NCI-H1694 treated with DMSO at 0.1 percent for 48 hours (cell line): ENCODE measurements at places on chromosomes 4 and X.

DNA sequence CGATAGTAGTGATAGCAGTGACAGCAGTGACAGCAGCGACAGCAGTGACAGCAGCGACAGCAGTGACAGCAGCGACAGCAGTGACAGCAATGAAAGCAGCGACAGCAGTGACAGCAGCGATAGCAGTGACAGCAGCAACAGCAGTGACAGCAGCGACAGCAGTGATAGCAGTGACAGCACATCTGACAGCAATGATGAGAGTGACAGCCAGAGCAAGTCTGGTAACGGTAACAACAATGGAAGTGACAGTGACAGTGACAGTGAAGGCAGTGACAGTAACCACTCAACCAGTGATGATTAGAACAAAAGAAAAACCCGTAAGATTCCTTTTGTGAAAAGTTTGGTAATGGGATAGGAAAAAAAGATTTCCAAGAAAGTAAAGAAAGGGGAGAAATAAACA is 7.9 kb downstream of the DSPP start:
- no peak for DNase-seq

GRCh38 chr4:4590546-4590945 is 48.7 kb upstream of the STX18 start:
- no peak for DNase-seq

- DNase-seq: no peak
Measured at GRCh38 chrX:12241026-12241425, 102.8 kb downstream of the FRMPD4 start.

GRCh38 chr4:33013282-33013681 is 2293.1 kb downstream of the PCDH7 start:
- no peak for DNase-seq

- DNase-seq: no peak
Measured at GRCh38 chr4:147994491-147995385, 262.9 kb downstream of the ARHGAP10 start.

- no peak for DNase-seq
Measured at GRCh38 chr4:109532182-109532581, 27.9 kb upstream of the MCUB start.

GRCh38 chrX:103309860-103310554 is 783 bp downstream of the BEX2 start:
- DNase-seq: no peak

DNA sequence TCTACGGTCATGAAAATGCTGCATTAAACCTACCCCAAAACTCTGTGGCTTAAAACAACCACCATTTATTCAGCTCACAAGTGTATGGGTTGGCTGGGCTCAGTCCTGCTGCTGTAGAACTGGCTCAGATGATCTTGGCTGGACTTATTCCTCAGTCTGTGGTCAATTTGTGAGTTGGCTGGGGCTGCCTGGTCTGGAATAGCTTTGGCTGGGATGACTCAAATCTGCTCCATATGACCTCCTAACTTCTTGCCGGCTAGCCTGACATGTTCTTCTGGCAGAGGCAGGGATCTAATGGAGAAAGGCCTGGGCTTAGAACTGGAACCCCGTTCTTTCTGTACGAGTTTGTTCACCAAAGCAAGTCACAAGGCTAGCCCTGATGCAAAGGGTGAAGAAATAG is 71.7 kb downstream of the CFAP299 start:
- no peak for DNase-seq

- no peak for DNase-seq
Measured at GRCh38 chrX:47458528-47458927, 24.5 kb downstream of the ZNF41 start.

DNA sequence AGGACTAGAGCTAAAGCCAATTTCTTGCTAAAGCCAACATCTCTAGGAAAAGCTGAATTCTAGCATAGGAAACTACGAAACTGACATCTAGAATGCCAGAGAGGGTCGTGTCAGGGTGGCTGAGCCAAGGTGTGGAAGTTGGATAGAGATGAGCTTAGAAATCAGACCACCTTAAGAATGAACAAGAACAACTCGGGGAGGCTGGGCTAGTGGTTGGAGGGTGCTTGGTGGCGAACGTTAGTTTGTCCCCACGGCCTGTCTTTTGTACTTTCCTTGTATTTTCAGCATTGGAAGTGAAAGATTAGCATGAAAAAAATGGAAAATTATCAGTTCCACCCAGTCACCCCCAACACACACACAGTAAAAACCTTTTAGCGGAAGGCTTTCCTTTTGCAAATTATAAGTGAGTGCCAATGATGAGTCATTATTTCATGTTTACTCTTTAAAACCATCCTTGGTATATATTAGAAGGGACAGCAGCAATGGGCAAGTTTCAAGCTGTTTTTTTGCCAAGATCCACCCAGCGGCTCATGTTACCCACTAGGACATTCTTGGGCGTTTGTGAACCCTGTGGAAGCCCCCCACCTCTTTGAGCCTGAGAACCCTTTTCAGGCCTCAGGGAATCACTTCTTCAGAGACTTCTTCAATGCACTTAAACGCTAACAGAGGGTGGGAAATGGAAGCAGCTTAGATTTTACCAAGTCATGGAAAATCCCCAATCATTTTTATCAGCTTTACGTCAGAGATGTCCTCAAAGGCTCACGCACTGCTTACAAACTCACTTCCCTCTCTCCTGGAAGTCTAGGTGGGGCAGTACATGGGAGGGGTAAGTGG is 4.9 kb upstream of the PPEF1 start:
- no peak for DNase-seq

DNA sequence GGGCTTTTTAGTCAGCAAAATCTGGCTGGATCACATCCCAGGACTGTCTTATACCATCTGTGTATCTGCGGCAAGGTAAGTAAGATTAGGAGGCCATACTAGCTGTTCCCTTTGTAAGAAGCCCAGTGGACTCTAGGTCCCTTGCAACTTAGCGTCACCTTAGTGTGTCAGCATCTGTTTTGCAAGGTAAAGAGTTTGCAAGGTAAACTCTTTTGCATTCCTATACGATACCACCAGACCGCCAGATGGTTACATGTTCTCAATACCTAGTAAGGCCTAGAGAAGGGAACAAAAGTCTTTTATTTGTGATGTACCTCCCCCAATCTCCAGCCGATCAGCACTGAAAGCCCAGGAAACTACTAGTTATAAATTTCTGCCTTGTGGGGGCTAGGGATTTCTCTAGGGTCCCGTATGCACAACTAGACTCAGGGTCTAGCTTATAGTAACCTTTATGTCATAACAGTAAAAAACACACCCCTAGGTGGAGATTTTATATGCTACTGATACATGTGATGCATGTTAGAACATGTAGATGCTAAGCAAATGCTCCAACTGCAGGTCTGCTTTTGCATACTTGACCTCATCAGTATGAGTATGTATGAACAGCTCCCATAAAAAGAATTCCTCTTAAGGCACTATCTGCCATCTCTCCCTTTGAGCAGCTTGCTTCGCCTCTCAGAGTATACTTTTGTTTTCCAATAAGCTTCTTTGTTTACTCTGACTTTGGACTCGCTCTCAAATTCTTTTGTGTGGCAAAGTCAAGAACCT is 78.4 kb downstream of the KCNIP4 start:
- DNase-seq: no peak

- DNase-seq: no peak
Measured at GRCh38 chrX:123550829-123551228, 182.0 kb downstream of the THOC2 start.

GRCh38 chr4:151486168-151486567 is 77.2 kb downstream of the FHIP1A start:
- no peak for DNase-seq

GRCh38 chr4:5554376-5554775 is 154.0 kb downstream of the EVC2 start:
- DNase-seq: no peak

GRCh38 chr4:67571975-67572374 is 13.4 kb downstream of the STAP1 start:
- no peak for DNase-seq

DNA sequence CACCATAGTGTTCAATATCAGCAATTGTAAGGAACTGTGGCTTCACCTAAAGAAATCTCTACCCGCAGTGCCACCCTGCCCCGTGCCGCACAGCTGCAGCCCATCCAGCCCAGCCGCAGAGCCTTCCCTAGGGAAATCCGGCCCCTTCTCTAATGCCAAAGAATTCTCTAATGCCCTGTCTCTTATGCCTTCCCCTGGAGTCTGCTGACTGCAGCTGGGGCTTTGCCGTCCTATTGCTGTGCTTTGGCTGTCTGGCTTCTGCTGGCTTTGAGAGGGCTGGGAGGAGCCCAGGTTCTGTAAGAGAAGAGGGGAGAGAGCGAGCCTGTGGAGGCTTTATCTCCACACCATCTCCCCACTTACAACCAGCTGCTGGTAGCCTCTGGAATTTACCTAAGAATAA is 85.9 kb upstream of the HELT start:
- DNase-seq: peak; percentile 6

GRCh38 chr4:140806163-140806562 is 50.0 kb upstream of the TBC1D9 start:
- no peak for DNase-seq

DNA sequence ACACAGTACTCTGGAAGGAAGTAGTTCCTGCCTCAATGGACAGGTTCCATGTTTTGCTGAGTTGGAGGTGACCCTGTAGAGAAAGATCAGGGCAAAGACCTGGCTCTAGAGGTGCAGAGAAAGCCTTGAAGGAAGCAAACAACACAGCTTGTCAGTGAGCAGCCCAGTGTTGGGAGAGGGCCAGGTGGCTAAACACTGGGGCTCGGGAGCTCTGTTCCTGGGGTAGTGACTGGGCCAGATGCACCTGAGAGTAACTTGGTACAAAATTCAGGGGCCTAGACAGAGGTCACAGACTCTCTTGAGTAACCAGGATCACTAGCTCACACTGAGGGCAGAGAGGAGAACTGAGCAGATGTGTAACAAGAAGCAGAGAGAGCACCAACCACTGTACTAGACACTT is 138.4 kb upstream of the NALF2 start:
- DNase-seq: no peak

GRCh38 chr4:26596843-26597242 is 13.0 kb downstream of the TBC1D19 start:
- no peak for DNase-seq

GRCh38 chr4:17517664-17518063 is 2.7 kb downstream of the CLRN2 start:
- DNase-seq: no peak
